NCI-H2107 (cell line): ENCODE measurements at places on chromosomes 12 and 14.

GRCh38 chr14:99756796-99757195 is 36.4 kb upstream of the EML1 start:
- DNase-seq: no peak

- DNase-seq: no peak
Measured at GRCh38 chr14:46368275-46368674, 283.3 kb downstream of the RPL10L start.

DNA sequence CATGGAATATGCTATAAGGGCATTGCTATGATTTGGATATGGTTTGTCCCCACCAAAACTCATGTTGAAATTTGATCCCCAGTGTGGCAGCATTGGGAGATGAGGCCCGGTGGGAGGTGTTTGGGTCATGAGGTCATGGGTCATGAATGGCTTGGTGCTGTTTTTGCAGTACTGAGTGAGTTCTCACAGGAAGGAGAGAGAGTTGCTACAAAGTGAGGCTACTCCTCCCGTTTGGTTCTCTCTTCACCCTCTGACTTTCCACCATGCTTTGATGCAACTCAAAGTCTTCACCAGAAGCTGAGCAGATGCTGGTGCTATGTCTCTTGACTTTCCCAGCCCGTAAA is 388.1 kb upstream of the TMPO start:
- no peak for DNase-seq

- no peak for DNase-seq
Measured at GRCh38 chr14:84937449-84937848, 592.5 kb upstream of the FLRT2 start.

DNA sequence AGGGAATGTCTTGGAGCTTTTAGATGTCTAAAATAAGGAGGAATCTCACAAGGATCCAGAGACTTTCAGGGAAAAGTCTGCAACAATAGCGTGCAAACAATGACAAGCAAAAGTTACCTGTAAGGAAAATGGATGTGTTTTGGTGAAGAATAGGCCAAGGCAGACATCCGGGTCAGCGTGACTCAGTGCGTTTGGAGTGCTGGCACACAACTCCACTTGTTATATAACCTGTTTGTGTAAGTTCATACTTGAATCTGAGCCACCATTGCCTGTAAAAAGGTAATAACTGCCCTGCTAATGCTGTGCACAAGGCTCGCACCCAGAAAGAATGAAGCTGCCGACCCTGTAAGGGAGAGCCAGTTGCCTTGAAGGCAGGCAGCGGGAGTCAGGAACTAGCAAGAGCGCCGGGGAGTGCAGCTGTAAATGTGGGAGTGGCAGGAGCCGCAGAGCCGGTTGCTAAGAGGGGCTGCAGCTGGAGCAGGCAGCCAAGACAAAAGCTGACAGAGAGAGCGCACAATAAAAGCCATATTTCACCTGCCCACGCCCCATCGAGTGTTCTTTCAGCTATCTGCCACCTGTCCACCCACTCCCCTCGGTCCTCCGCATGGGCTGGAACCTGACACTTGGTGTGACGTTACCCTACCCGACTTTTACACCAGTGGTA is 638.5 kb upstream of the MIS18BP1 start:
- DNase-seq: peak; percentile 92

DNA sequence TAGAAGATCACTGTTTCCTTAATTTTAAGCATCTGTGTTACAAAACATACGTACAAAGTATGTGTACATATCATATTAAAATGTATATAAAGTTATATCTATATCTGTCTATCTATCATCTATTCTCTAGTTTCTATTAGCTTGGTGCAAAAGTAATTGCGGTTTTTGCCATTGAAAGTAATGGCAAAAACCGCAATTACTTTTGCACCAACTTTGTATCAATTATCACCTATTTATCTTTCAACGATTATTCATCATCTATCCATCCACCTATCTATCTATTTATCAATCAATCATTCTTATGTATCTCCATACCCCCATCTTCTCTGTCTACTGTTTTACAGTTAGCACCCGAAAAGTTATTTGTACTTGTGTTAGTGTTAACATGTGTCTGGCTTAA is 447.6 kb downstream of the NRXN3 start:
- no peak for DNase-seq

DNA sequence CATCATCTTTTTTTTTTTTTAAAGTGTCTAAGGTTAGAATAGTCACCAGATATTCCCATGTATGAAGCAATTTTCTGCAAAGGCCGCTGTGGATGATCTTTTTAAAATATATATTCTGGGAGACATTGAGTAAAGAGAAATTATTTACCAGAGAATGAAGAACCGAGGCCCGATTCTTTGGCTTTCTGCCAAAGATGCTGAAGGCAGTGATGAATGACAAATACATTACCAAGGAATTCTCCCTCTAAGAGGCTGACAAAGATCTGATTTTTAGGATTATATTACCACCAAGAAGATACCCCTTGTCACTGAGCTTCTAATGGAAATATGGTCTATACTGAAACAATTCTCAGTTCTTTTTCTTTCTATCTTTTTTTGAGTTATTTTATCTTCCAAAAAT is 336.8 kb downstream of the NAV3 start:
- no peak for DNase-seq

DNA sequence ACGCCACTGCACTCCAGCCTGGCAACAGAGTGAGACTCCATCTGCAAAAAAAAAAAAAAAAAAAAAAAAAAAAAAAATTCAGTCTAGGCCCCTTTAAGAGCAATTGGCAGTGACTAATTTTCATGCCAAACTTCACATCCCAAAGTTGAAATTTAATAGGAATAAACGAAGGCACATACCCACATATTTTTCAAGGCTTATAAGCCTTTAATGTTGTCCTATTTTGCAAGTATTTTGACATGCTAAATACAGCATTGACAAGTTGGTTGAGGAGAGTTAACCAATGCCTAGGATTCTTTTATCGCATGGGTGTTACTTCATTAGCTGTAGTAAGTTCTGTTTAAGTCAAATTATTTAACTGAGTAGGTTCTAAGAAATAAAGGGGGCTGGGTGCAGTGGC is 23.5 kb upstream of the HIP1R start:
- DNase-seq: no peak

GRCh38 chr14:72780751-72781150 is 113.2 kb downstream of the DPF3 start:
- no peak for DNase-seq

DNA sequence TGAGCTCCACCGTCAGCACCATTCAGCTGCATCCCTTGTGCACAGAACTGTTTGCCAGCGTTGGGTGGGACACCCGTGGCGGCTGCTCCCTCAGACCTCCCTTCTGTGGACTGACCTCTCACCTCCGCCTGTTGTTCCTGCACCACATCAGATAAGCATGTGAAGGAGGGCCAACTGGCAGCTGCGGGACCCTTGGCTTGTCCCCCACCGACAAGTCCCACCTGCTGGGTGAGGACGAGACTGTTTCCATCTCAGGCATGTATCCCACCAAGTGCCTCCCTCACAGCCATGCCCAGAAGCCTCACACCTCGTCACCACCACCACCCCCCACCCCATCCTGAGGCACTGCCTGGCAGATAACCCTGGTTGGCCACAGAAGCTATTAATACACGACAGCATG is 18.6 kb upstream of the TEAD4 start:
- DNase-seq: no peak

DNA sequence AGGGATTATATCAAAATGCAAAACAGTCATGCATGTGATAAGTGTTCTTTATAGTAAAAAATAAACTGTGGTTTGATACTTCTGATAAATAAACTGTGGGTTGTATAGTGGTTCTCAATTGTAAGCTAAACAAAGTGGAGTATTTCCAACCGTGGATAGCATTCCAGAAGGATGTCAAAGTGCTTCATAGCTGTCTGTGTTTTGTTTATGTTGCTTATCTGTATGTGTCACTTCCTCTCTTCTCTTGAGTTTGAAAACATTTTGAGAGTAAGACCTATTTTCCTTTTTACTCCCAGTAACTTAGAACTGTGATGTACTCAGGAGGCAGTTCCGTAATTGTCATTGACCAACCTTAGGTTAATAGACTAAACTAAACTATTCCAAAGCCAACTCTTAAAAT is 415.8 kb downstream of the TMTC2 start:
- no peak for DNase-seq
